ENCODE measurements at places on chromosomes 7 and 10.

DNA sequence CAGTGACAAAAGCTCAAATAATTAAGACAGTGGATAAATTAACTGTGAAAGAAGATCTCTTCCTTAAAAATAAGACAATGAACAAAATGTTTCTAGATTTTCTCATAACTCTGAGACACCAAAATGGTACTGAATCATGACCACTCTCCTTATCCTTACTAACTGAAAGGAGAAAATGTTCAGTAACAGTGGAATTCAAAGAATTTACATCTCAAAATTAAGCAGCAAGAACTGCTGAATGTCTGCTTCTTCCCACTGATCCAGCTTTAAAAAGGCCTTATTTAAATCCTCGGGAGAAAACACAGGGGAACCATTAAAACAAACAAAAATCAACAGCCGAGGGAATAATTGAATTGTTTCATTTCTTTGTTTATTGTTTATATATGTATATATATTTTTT, 27.3 kb upstream of the PLXDC2 start:
- DNase-seq, result no peak

DNA sequence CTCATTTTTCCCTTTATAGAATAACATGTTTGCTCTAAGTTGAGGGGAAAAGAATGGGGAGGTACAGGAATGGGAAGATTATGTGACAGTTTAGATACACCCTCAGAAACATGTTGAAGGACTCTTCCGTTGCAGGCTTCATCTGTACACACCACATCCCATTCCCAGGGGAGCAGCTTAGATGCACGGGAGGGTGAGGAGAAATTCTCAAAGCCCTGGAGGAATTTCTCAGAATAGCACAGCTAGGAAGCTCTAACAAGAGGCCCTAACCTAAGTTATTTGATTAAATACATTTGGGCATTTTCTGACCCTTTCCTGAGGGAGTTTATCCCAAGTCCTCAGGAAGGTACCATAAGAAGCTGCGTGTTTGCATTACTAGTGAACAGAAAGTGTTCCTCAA, 660.2 kb upstream of the IGFBP3 start:
- DNase-seq, result no peak

GRCh38 chr7:129604713-129605437, 6.6 kb upstream of the NRF1 start:
- DNase-seq, result no peak

DNA sequence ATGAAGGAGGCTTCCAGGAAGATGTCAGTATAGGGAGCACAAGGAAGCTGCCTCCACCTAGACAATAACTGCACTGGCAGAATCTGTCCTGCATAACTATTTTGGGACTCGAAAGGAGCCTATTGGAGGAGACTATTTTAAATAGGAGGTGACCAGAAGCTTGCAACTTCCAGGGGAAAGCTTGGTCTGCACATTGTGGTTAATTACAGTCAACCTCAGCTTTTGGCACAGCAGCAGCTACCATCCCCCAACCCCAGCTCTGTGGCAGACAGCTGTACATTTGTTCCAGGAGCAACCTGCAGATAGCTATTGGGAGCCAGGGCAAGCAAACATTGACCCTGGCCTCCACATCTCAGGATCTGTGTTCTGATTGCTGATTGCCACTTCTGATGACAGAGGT, 46.3 kb upstream of the NANOS1 start:
- DNase-seq, result no peak

DNA sequence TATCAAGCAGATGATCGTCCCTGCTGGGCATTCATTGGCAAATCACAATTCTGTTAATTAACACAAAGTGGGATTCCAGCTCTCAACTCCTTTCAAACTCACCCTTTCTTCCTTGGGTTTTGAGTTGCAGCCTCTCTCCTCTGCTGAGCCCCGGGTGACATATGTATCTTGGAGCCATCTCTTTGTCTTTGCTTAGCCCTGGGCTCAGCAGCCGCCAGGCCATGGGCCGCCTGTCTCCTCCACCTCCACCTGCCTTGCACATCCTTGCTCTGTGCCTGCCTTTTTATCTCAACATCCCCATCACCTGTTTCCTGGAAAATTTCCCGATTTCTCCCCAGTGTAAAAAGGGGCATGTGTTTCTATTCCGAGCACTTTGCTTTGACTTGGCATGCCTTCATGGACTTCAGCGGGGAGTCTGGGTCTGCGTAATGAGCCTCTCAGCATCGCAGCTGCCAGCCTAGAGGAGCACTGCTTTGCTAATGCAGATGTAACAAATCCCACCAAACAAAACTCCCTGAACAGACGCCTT, 141.3 kb upstream of the AGK start:
- DNase-seq, result no peak

DNA sequence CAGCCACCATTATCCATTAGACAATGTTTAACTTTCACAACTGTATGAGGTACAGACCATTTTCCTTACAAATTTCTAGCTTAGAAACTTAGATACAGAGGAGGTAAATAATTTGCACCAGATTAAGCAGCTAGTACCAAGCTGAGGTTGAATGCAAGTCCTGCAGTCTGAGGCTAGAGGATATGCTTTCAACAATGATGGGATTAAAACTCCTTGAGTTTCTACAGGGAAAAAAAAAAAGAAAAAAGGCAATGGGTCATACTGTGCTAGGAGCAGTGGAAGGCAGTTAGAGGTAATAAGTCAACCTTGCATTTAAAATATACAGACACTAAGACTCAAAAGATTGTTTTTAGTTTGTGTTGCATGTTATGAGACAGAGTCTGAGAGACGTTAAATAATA, 86.5 kb downstream of the SEMA3A start:
- no peak for DNase-seq

GRCh38 chr10:36475746-36476145, 649.7 kb upstream of the ANKRD30A start:
- no peak for DNase-seq

GRCh38 chr10:29217292-29217738, 71.6 kb upstream of the LYZL1 start:
- no peak for DNase-seq

GRCh38 chr10:31739146-31739545, 189.5 kb downstream of the ARHGAP12 start:
- no peak for DNase-seq

Data from stimulated activated CD8-positive, alpha-beta memory T cell treated with anti-CD3 and anti-CD28 coated beads, Interleukin-7, amount 100 ng/mL, for 24 hours (primary cell).